ENCODE measurements at places on chromosomes 11 and 22.

- no peak overlapping the region for H3K27ac ChIP-seq
- no peak overlapping the region for H3K4me3 ChIP-seq
- H3K27me3 ChIP-seq = no peaks in the 10 kb centered on the region
- no peak for DNase-seq
- no peaks in the 10 kb centered on the region for H3K4me1 ChIP-seq
These were observed 370.6 kb upstream of the MPPED2 start for GRCh38 chr11:30956751-30957150.

DNA sequence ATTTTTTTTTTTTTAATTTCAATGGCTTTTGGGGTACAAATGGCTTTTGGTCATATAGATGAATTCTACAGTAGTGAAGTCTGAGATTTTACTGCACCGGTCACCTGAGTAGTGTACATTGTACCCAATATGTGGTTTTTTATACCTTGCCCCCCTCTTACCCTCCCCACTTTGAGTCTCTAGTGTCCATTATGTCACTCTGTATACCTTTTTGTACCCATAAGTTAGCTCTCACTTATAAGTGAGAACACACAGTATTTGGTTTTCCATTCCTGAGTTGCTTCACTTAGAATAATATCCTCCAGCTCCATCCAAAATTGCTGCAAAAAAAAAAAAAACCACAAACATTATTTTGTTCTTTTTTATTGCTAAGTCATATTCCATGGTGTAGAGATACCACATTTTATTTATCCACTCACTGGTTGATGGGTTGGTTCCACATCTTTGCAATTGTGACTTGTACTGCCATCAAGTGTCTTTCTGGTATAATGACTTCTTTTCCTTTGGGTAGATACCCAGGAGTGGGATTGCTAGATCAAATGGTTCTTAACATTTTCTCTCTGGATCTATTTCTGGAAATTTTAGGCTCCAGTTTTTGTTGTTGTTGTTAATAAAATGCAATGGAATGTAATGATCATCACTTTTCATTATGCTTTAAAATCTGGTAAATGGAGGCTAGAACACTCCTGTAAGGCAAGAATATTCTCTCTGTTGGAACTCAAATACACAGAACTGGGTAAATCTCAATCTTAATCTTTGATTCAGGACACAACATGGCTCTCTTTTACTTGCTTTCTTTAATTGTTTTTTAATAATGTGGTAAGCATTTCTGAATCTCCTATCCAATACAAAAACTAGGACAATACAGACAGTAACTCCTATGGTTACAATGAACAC lies 10.3 kb downstream of the NEAT1 start:
- no peak for DNase-seq
- H3K4me1 ChIP-seq = peaks cover 31% of the 10 kb centered on the region
- no peak overlapping the region for H3K27ac ChIP-seq

DNA sequence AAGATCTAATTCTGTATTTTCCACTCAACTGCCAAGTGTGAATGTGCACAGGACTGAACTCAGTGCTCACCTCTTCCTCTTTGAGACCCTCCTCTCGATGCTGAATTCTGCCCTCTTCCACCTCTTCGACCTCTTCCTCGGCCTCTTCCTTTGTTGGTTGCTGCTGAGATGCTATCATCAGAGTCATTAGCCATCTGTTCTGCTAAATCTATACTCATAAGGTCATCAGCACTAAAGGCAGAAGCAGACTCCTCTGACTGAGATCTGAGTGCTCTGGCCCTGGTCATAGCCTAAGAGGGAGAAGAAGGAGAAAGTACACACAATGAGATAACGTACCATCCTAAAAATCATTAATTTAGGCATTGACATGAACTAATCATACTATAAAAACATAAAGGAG lies 45.9 kb upstream of the GPR83 start:
- H3K36me3 ChIP-seq = peaks cover 67% of the 10 kb centered on the region
- no peak overlapping the region for H3K27ac ChIP-seq
- no peak for DNase-seq
- no peaks in the 10 kb centered on the region for H3K4me1 ChIP-seq

GRCh38 chr11:707817-708420 lies 1.9 kb downstream of the EPS8L2 start:
- H3K4me3 ChIP-seq = no peak overlapping the region
- H3K27me3 ChIP-seq = no peaks in the 10 kb centered on the region
- H3K4me1 ChIP-seq = no peaks in the 10 kb centered on the region
- DNase-seq = no peak
- H3K36me3 ChIP-seq = peaks cover 9% of the 10 kb centered on the region

DNA sequence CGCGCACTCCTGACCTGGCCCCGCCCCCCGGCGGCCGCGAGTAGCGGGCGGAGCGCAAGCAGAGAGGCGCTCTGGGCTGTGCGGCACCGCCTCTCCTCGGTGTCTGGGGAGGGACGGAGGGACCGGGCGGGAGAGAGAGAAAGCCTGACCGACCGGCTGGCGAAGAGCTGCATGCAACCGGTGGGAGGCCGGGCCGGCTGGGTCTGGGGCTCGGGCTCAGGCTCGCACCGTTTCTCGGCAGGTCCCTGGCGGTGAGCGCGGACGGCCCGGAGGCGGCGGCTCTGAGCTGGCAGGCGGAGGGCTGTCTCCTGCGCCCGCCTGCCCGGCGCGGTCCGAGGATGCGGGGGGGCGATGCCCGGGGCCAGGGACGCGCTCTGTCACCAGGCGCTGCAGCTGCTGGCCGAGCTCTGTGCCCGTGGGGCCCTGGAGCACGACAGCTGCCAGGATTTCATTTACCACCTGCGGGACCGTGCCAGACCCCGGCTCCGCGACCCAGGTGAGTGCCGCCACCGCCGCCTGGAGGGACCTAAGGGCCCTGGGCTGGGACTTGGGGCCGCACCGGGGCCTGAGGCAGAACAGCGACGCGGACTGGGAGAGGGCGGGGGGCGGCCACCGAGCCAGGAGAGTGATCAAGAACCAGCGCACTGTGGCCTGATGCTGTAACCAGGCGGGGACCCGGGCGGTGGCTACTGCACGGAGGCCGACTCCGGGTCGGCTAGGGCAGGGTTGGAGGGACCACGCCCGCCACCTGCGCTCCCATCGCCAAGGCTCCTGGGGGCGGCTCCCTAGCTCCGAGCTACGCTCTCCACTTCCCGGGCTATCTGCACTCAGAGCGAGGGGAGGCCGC lies at the start of gene SYT9:
SYT9 (plus strand) TSS at position 69 of the 847 bp plus-strand sequence; CDS start at position 352, 283 bp downstream.
- DNase-seq = no peak
- no peak within 1 kb of the TSS for H3K27ac ChIP-seq
- peaks cover 3% of the 10 kb centered on the region for H3K27me3 ChIP-seq
- H3K4me1 ChIP-seq = no peaks in the 10 kb centered on the region

DNA sequence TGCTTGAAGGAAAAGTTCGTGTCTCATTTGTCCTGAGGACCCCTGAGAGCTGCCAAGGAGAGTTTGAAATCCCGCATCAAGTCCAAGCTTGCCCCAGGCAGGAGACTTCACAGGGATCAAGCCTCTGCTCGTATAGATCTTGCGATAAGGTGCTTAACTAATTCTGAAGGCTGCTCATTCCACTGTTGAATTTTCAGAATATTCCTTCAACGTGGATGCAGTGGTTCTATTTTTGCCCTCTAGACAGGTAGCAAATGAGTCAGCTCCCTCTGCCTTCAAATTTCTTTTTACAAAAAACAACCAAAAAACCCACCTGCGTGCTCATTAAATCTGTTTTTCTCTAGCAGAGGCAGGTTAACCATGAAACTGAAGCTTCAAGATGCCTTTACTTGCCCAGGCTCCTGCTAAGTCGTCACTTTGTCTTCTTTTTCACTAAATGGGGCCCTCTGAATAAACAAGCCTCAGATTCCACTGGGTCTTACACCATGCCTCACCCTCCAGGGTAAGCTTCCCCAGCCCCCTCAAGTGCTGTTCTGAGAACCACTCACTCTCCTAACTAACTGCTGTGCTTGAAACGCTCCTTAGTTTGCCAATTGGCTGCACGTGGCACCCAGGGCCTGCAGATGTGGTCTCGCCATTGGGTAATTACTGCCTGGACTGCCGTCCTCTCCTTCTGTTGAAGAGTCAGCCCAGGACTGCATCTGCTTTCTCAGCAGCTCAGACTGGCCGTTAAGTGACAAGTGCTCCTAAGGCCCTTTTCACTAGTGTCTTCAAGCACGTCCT lies 105.0 kb downstream of the TRPC6 start:
- H3K4me1 ChIP-seq = no peaks in the 10 kb centered on the region
- no peak overlapping the region for H3K27ac ChIP-seq
- no peaks in the 10 kb centered on the region for H3K27me3 ChIP-seq
- no peaks in the 10 kb centered on the region for H3K36me3 ChIP-seq
- H3K4me3 ChIP-seq = no peak overlapping the region
- DNase-seq = no peak

DNA sequence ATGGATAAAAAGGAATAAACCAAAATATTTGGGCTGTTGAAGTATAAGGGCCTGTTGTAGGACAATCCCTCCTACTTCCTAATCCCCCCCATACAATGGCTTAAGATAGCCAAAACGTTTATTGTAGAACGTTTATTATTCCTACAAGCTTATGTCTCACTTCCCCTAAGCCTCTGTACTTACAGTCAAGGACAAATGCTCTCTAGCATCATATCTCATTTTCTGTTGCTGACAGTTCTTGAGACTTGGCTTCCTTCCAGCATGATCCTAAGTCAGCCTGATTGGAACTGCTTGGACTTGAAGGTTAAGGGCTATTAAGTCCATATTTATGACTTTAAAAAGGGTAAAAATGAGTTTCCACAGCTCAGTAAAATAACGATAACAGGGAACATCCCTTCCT lies 8.8 kb downstream of the MISFA start:
- DNase-seq = no peak
- H3K36me3 ChIP-seq = peaks cover 49% of the 10 kb centered on the region
- H3K27ac ChIP-seq = no peak overlapping the region
- H3K4me3 ChIP-seq = no peak overlapping the region
- no peaks in the 10 kb centered on the region for H3K4me1 ChIP-seq

- H3K4me3 ChIP-seq = peak overlapping the region; percentile 99
- peaks cover 5% of the 10 kb centered on the region for H3K36me3 ChIP-seq
- peaks cover 42% of the 10 kb centered on the region for H3K4me1 ChIP-seq
- H3K27me3 ChIP-seq = no peaks in the 10 kb centered on the region
- no peak for DNase-seq
These were observed 117.3 kb upstream of the GRK3 start for GRCh38 chr22:25447067-25447685.

DNA sequence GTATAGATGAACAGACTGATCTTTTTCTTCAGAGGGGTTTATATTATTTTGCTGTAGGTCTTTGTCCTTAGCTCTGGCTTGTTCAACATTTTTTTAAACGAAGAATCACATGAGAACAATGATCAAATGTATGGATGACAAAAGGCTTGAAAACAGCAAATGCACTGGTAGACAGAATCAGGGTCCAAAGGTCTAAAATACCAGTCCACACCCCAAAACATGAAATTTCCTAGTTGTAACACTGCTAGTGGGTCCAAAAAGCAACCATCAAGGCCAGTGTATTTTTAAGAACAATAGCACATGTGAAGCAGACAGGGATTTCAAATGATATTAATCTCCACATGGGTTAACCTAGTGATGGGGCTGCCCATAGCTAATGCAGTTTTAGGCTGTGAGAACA lies 162.0 kb downstream of the SWAP70 start:
- no peaks in the 10 kb centered on the region for H3K27me3 ChIP-seq
- no peak overlapping the region for H3K4me3 ChIP-seq
- no peaks in the 10 kb centered on the region for H3K4me1 ChIP-seq
- H3K36me3 ChIP-seq = no peaks in the 10 kb centered on the region

DNA sequence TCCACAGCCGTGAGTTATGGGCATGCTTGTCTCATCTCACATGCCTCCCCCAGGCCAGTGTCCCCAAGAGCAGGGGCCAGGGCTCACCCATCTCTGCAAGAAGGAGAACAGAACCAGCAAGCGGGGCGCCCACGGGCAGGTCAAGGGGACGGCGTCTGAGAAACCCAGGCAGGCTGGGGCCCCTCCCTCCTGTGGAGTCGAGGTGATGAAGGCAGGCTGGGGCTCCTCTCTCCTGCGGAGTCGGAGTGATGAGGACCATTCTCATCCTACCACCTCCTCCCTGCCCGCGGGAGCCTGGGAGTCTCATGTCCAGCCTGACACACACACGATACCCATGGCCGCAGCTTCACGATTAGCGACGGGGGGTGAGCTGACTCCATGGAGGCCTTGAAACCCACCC lies 141.9 kb downstream of the CTTN start:
- H3K4me3 ChIP-seq = no peak overlapping the region
- DNase-seq = no peak
- H3K4me1 ChIP-seq = no peaks in the 10 kb centered on the region
- H3K36me3 ChIP-seq = no peaks in the 10 kb centered on the region

DNA sequence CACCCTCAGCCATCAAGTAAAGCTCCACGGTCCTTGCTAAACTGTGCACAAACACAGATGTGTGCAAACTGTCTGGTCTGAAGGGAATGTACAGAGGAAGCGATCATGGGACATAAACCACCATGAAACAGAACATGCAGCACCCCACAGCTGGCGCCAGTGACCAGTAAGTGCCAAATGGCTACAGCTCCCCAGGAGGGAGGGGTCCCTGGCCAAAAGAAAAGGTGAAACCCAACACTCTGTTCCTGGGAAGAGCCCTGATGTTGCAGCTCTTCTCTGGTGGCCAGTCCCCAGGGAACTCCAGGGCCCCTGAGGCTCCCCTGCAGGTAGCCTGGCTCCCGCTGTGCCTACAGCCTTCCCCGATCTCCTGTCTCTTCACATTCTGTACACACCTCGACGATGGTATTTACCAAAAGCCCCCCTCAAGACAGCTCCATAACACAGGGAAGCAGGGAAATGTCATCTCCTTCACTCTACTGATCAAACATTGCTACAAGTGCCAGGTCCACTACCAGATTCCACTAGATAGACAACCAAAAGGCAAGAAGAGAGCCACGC lies 2.9 kb downstream of the DGCR6L start:
- H3K4me3 ChIP-seq = no peak overlapping the region
- H3K4me1 ChIP-seq = peaks cover 47% of the 10 kb centered on the region
- DNase-seq = no peak
- peaks cover 8% of the 10 kb centered on the region for H3K36me3 ChIP-seq
- no peak overlapping the region for H3K27ac ChIP-seq

- H3K27ac ChIP-seq = no peak overlapping the region
- H3K36me3 ChIP-seq = no peaks in the 10 kb centered on the region
- no peaks in the 10 kb centered on the region for H3K4me1 ChIP-seq
- no peak for DNase-seq
These were observed 4.9 kb upstream of the CNTN5 start for GRCh38 chr11:99015634-99016454.

DNA sequence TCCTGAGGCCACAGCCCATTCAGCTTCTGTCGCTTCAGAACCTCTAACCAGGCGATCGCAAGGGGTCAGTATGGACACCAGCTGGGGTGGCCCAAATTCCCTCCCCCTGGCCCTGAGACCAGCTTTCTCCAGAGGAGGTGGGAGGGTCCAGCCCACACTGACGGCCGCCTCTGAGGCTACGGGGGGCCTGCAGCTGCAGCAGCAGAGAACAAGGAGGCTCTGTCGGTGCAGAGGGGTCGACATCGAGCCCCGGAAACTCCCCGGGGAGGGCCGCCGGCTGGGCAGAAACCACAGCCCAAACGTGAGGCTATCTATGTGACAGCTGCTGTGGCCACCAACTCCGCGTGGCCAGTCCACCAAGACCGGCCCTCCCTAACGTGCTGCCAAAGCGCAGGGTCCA lies 40.8 kb downstream of the ELFN2 start:
- no peaks in the 10 kb centered on the region for H3K4me1 ChIP-seq
- DNase-seq = no peak
- no peak overlapping the region for H3K27ac ChIP-seq
- no peak overlapping the region for H3K4me3 ChIP-seq

Measured in DND-41 (cell line).